ENCODE measurements at places on chromosomes 7 and 10.

- DNase-seq = no peak
These were observed 53.2 kb downstream of the ABI1 start for GRCh38 chr10:26807532-26807931.

DNA sequence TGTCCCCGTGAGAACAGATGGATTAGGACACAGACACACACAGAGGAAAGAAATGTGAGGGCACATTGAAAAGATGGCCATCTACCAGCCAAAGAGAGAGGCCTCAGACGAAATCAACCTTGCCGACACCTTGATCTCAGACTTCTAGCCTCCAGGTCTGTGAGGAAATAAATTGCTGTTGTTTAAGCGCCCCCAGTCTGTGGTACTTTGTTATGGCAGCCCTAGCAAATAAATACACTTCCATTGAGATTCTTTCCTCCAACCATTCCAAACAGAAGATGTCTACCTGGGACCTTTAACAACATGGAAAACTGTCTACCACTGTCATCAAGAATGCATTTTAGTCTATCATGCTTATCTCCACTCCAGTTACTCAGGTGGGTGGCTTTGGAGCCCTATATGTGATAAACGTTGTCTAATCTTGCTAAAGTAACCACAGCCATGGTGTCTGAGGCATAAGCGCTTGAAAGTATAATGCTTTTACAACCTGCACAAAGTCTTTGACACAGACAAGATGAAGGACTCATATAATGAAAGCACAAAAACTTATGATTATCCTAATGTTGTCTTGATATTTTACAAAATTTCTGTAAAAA lies 244.3 kb downstream of the MTERF1 start:
- no peak for DNase-seq

GRCh38 chr10:34721208-34721840 lies 93.8 kb downstream of the PARD3 start:
- no peak for DNase-seq

DNA sequence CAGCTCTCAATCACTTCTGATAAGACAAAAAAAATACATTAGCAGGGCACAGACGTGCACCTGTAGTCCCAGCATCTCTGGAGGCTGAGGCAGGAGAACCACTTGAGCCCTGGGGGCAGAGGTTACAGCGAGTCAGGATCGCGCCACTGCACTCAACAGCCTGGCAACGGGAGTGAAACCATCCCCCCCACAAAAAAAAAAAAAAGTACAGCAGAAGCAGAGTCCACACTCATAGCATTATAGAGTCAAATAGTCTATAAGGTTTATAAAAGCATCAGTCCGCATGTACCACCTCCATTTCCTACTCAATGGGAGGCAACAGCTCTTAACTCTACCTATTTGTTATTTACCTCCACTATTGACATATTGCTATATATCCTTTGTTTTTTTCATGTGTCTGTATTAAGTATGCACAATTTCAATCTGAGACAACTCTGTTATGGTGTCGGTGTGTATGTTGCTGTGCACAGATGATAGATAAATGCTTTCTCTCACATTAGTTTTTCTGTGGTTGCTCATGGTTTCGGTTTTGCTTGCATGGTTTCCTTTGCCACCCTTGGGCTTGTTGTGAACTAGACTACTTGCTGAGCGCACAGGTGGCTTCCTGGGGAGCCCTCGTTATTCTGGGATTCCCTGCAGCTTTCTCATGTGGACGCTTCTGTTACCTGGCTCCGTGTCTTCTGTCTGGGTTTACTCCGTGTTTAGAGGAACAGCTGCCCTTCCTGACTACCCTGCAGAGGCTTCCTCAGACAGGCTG lies 40.4 kb downstream of the PROSER2 start:
- no peak for DNase-seq

DNA sequence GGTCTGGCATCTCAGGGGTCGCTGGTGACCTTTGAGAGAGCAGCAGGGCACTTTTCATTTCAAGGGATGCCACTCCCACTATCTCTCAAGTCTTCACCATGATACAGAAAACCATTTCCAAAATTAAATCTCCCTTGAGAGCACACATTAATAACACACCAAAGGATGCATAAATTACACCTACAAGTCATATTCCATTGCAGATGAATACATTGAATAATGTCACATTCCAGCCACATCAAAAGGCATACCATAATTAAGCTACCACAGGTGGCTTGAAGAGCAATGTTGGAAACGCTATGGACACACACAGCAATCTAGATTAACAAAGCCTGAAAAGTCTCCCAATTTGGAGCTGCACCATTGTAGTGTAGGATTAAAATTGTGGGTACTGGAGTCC lies 353.3 kb upstream of the ZMIZ1 start:
- no peak for DNase-seq

- no peak for DNase-seq
These were observed 115.6 kb downstream of the DPP6 start for GRCh38 chr7:154167807-154168206.

GRCh38 chr7:82841828-82842227 lies 320.9 kb downstream of the PCLO start:
- DNase-seq = no peak

GRCh38 chr10:29243750-29244149 lies 45.1 kb upstream of the LYZL1 start:
- no peak for DNase-seq

- DNase-seq = peak; percentile 85
These were observed at the start of gene PRXL2A for GRCh38 chr10:80408242-80409101. Gene PRXL2A, plus strand, starts transcription at chr10:80408551. Its CDS starts 11,917 bp downstream, at chr10:80420468.

- no peak for DNase-seq
These were observed 300.6 kb downstream of the PLXNA4 start for GRCh38 chr7:132275416-132276233.

DNA sequence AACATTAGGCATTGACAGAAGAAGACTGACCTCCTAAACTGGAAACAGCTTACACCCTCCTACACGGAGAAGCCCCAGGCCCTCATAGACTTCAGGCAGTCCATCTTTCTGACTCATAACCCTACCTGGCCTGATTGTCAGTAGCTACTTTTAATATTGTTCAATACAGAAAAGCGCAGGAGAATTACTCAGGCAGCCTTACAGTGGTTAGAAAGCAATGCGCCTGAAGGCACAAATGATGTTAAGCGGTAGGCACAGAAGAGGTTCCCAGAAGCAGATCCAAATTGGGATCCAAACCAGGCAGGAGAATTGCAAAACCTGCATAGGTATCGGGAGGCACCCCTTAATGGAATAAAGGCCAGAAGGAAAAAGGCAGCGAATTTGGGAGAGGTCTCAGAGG lies 5.4 kb upstream of the CYREN start:
- no peak for DNase-seq

- no peak for DNase-seq
These were observed 38.4 kb downstream of the DIP2C start for GRCh38 chr10:650886-651615.

DNA sequence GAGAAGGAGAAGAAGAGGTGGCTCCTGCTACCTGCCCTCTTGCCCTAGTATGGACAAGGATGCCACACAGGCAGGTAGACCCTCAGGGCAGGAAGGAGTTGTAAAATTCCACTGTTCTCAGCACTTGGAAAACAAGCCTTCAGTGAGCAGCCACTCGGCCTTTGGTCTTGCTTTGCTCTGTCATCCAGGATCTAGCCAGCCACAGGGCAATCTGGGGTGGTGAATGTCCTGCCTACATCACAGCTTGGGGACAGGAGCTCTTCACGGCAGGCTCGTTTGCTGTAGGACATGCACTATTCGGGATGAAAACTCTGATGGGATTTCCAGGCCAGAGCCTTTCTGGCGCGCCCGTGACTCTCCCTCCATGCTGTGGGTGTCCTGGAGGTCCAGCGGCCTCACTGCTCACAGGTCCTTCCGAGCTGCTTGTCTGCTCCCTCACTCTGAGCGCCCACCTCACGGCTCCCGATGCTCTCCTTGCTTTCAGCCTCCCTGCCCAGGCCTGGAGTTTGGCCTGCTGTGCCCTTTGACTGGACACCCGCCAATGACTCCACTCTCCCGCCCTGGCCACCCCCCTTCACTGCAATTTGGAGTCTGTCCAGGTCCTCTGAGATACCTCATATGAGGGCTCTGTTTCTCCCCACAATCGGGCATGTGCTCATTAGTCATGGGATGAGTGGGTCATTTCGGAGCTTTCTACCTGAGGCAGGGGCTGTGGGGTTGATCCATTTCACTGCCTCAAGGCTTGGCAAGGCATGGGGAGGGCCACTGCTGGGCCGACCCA lies 227.2 kb upstream of the GRB10 start:
- no peak for DNase-seq

DNA sequence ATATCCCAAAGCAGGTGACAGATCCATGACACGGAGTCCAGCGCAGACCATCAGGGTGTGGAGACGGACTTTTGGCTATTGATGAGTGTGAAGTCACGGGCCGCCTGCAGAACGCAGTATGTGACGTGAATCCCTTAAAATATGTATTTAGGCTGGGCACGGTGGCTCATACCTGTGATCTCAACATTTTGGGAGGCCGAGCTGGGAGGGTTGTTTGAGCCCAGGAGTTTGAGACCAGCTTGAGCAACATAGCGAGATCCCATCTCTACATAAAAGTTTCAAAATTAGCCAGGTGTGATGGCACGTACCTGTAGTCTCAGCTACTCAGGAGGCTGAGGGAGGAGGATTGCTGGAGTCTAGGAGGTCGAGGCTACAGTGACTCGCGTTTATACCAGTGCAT lies 1.9 kb upstream of the AMZ1 start:
- no peak for DNase-seq

DNA sequence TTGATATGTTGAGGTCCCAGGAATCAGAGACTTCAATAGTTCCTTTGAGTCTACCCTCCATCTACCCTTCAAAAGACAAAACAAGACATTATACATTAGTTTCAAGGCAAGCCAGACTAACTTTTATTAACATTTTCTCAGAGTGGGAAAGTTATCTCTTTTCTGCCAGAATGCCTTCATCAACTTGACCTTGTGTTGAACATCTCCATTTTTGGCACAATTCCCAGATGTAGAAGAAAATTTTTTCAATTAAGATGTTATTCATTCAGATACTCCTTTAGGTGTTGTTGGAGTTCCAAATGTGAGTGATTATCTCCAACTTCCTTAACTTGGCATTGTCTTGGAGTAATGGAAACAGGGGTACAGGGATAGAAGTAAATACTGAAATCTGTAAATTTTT lies 59.1 kb downstream of the NRF1 start:
- no peak for DNase-seq

GRCh38 chr7:66739477-66739876 lies 1.1 kb upstream of the RABGEF1 start:
- DNase-seq = no peak

GRCh38 chr7:50416527-50417182 lies 33.5 kb downstream of the FIGNL1 start:
- no peak for DNase-seq

Data from prostate gland (tissue), 2 donors.